ENCODE measurements at places on chromosomes 1 and 21.

DNA sequence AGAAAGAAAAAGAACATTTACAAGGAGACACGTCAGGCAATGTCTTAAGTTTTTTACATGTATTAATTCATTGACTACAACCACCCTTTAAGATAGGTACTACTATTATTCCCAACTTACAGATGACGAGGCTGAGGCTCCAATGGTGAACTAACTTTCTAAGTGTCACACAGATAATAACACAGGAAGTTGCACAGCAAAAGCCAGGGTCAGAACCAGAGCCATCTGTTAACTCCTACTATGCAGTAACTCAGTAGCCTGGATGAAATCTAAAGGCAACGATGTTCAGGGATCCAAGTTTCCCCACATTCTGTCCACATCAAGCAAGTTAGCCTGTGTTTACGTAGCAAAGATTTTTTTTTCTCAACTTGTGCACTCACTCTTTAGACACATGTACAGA, 371.7 kb downstream of the PTPRC start:
- no peak for DNase-seq

DNA sequence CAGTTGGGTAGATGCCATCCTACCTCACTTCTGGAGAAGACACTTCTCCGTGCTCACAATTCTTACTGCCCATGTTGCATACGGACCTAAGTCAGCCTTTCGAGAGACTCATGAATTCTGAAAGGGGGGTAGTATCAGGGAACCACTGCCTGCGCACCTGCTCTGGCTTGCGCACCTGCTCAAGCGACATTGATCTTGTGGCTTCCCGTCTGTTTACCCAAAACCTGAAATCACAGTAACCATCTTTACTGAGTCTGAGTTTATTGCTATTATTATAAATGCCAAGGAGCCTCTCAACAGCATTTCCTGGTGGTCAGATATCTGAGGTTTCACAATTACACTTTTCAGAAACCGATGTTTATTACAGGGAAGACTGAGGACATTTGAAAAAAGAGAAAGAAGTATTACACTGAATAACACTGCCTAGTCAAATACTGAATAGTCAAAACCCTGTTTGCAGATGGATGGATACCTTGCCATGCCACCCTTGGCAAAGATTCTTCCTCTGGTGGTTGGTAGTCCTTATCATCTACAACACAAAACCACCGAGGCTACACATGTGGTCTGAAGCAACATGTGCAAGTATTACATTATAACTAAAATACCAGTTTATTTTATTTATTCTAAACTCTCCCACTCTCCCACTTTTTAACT, 208.7 kb downstream of the SIPA1L2 start:
- DNase-seq = no peak

DNA sequence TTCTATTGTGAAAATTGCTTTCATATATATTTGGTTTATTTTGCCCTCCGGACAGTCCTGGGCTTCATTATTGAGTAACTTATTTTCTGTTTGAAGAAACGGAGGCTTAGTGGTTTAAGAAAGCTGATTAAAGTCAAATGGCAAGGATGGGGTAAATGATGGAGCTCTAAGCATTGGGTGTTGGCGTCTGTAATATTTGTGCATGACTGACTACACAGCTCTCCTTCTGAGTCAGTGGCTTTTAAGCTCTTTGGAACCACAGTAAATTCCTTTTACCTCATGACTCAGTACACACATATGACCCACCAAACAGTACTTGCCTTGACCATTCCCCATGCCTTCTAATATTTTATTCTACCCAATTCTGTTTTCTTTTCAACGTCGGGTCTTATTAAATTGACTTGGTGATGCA, 21.0 kb downstream of the B3GALT5 start:
- no peak for DNase-seq

DNA sequence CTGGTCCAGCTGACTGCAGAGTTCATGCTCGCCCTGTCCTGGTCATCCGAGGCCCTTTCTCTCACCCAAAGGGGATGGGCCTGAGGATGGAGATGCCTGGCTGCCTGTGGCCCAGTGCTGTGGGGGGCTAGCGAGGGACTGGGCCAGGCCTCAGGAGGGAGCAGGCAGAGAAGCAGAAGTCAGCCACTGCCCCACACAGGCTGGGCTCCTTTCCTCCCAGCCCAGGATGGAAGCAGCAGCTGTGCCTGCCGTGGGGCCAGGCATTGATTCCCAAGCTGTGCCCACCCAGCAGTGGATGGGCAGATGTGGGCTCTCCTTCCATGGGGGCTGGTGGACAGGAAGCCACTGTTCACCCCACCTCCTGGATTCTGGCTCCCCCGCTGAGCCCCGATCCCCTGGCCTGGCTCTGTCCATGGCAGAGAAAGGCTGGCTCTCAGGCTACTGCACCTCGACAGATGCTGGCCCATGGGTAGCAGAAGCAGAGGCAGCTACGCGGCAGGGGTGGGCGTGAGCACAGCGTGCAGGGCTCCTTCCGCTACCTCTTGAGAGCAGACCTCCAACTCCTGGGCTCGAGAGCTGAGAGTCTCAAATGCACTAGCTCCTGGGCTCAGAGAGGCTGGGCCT, 24.6 kb downstream of the RUNX3 start:
- no peak for DNase-seq

DNA sequence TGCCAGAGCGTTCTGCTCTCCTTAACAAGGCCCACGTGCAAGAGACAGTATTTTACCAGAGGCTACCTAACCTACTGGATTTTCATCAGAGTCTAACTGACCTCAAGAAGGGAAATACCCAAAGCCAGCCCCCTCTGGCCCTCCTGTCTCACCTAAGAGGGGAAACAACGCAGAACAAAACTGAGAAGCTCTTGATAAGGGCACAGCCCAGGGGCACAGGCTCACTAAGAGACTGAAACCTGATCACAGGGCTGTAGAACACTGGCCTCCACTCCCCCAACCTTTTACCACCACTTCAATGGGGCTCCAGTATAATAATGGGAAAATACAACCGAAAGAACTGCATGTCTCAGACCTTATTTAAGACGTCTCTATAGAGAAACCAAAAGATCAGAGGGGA, 449.5 kb upstream of the CAMK1G start:
- no peak for DNase-seq

- DNase-seq = peak; percentile 30
Observed at GRCh38 chr1:40877698-40878097, 15.5 kb upstream of the CITED4 start.

Data from CD4-positive, alpha-beta T cell treated with Interleukin-1 beta for 1 hour (primary cell).